ENCODE measurements at places on chromosomes 4 and X.

DNA sequence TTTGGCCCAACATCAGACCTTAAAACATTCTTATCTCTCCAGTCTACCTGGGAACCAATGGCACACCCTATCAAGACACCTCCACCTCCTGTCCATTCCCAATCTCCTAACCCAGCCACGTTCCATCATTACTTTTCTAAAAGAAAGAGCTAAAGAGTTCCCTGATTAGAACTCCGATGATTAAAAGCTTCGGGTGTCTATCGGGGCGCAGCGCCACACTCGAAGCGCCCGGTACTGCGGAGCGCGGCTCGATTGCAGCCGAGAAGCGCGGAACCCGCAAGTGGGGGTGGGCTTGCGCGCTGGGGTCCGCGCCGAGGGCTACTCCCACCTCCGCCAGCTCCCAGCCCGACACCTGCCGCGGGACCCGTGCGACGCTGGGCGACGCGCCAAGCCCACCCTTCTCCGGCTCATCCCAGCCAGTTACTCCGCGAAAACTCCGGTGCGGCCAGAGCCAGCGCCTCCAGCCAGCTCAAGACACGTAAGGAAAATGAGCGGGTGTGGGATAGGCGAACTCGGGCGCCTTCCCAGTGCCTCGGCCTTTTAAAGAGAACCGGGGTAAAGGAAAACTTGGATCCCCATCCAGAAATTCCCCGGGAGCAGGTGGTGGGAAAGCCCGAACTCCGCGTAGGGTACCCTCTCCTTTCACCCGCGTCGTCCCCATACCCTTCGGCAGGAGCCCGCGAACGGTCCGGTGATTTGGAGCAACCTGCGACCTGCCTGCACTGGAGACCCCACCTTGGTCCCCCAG is 593 bp downstream of the NPY1R start:
- DNase-seq, result peak; percentile 6

GRCh38 chr4:72567821-72568675 is 973 bp downstream of the ADAMTS3 start:
- DNase-seq, result peak; percentile 88

GRCh38 chr4:183873409-183874185 is 31.5 kb upstream of the STOX2 start:
- peak; percentile 9 for DNase-seq

- DNase-seq, result no peak
These were observed 463.8 kb upstream of the PABPC4L start for GRCh38 chr4:134665429-134665828.

- DNase-seq, result peak; percentile 24
These were observed 187.7 kb upstream of the NUDT10 start for GRCh38 chrX:51144828-51145442.

DNA sequence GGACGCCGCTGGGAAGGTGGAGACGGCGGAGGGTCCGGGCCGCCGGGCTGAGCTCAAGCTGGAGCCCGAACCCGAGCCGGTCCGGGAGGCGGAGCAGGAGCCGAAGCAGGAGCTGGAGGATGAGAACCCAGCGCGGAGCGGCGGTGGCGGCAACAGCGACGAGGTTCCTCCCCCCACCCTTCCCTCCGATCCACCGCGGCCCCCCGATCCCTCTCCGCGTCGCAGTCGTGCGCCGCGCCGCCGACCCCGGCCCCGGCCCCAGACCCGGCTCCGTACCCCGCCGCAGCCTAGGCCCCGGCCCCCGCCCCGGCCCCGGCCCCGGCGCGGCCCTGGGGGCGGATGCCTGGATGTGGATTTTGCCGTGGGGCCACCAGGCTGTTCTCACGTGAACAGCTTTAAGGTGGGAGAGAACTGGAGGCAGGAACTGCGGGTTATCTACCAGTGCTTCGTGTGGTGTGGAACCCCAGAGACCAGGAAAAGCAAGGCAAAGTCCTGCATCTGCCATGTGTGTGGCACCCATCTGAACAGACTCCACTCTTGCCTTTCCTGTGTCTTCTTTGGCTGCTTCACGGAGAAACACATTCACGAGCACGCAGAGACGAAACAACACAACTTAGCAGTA is 483 bp downstream of the USP27X start:
- DNase-seq, result no peak

GRCh38 chr4:20443015-20443805 is 191.5 kb downstream of the SLIT2 start:
- no peak for DNase-seq

GRCh38 chr4:6184169-6184568 is 16.2 kb downstream of the JAKMIP1 start:
- no peak for DNase-seq

DNA sequence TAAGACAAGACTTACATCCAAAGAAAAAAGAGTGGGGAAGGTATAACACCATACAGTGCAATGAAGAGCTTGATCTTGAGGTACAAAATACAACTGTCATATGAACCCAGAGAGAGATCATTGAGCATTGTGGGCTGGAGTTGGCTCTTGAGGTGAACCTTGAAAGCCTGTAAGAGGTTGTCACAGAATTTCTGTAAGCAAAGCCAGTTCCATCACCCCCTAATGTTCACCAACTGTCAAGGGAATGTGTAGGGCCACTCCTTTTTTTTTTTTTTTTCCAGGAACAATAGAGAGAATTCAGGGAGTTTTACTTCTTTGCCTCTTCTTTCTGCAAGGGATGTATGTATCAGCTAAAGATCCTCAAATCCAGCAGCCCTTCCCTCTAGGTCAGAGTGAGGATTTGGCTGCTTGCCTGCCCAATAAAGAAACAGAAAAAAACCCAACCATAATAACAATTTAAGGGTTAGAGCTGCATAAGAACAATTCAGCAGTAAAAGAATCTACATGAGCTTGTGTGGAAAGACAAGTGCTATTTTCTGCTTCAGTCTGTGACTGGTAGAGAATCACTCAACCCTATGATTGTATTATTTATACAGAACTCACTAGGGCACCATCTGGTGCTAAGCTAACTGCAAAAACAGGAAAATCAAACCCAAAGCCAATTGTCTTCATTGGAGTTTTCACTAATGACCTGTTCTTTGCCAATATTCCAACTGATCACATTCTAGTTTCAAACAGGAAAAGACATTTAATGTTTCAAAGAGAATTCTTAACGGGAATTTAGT is 217.5 kb upstream of the TEX13C start:
- no peak for DNase-seq

GRCh38 chr4:138413273-138413672 is 171.1 kb upstream of the SLC7A11 start:
- DNase-seq, result no peak

- DNase-seq, result no peak
These were observed 1.3 kb upstream of the HAND2 start for GRCh38 chr4:173531086-173531965.

- DNase-seq, result no peak
These were observed 30.1 kb upstream of the CYSLTR1 start for GRCh38 chrX:78357342-78358055.

DNA sequence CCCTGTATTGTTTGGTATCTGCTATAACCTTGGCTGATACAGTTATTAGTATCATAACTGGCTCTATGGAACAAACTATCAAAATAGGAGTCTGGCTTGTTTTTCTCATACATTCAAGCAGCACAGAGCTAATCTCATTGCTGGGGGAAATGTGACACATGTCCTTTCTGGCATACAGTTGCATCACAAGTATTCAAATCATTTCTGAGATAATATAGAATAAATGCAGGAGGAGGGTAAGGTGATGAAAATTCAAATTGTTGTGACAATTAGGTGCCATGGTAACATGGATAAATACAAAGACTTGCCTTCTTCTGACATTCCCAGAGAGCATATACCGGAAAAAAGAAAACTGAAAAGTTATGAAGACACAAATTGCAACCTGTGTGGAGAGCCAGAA is 2706.8 kb downstream of the ARAP2 start:
- DNase-seq, result no peak

DNA sequence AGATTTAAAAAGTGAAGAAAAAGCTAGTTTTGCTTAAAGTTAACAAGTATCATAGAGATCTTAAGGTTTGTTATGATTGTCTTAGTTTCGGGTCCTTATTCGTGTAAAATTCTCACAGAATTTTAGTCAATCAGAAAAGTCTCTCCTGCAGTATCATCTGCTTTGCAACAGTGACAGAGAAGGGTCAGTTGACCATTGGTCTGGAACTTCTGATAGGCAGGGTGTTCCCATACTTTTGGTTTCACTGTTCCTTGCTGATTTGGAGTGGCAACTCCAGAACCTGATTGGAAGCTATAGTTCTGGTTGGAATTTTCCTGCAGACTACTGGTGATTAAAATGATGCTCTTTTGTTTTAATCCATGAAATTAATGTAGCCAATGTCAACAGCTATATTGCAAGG is 1.8 kb downstream of the IL15 start:
- no peak for DNase-seq

GRCh38 chr4:6944301-6945051 is 34.9 kb downstream of the TBC1D14 start:
- DNase-seq, result peak; percentile 25

- DNase-seq, result no peak
These were observed 191.0 kb upstream of the POF1B start for GRCh38 chrX:85570496-85570895.

GRCh38 chrX:17485391-17485790 is 110.4 kb downstream of the NHS start:
- no peak for DNase-seq

DNA sequence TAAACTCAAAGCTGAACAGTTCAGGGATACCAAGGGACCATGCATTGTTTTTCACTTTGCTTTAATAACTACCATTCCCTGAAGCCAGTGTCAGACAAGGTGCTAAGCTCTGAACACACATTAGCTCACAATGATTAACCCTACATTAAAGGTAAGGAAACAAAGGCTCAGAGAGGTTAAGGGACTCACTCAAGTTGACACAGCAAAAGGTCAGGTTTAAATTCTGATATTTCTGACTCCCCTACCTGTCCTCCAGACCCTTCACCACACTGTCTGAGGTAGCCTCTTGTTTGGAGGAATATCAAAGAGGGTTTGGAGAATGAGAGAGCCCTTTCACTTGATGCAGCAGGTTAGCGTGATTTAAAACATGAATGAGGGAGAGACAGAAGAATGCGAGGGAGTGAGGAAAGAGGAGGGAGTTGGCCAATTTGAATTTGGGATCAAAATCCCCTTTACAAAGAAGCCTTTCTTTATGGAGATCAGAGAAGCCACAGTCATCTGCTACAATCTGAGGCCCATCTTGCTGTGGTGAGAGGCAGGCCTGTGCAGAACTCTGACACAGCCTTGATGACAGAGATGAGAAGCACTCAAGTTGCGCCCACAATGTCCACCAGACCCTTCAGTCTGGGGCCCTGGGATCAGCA is 103.5 kb downstream of the FHDC1 start:
- no peak for DNase-seq

- no peak for DNase-seq
These were observed 875.4 kb upstream of the PRKX start for GRCh38 chrX:4588893-4589292.

DNA sequence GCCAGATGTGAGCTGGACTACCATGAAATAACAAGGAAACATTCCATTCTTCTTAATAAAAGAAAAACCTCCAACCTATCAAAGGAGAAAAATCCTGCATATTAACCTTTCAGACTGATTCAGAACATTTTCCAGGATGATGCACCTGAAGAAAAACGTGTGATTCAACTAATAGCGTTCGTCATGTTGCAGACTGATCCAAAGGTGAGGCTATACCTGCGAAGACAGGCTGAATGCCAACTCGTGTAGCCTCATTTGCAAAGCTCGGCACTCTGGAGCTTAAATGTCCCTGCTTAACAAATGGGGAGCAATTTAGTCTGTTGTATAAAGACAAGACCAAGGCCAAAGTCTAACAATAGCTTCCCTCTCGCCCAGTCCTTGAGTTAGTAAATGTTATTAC is 172.0 kb upstream of the NOCT start:
- no peak for DNase-seq

GRCh38 chr4:138821331-138821730 is 194.2 kb upstream of the NOCT start:
- no peak for DNase-seq

DNA sequence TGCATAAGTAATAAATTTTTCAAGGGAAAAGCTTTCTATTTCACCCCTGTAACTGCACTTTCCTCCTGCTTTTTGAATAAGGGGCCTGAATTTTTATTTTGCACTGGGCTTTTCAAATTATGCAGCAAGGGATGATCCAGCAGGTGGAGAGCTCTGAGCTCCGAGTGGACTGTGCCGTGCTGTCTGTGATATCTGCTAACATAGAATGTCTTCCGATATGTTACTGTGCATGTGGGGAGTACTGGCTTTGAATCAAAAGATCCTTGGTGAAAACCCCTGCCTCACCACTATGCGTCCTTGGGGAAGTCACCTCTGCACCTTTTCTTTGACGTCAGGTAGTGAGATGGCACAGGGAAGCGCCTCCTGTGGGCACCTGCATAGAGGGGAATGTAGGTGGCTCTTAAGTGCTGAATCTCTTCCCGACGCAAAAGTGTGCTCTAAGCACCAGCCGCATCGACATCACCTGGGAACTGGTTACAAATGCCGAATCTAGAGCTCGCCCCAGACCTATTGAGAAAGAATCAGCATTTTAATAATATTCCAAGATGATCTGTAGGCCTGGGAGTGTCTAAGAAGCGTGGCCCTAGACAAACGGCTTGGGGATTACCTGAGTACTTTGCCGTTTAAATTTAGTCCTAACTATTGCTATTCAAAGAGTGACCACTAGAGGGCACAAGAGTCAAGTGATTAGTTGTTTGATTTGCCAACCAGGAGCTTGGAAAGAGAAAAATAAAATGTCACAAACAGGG is 19.2 kb upstream of the WFS1 start:
- DNase-seq, result peak; percentile 59

DNA sequence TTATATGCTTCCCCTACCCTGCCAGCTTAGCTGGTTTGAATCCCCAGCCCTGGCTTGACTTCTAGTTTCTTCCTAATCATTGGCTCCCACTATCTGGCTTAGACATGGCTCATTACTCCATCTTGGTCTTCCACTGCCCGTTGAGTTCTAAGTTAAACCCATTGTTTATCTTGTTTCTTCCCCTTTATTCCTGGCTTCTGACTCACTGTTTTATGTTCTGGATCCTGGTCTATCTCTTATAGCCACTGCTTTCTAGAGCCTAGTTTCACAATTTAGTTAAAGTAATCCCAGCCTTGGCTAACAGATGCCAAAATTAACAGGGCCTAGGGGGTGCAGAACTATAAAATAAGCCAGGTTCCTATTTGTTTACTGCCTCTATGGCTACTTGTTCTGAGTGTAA is 120.9 kb downstream of the ARHGEF9 start:
- DNase-seq, result no peak

GRCh38 chrX:72030431-72030830 is 101.3 kb downstream of the RTL5 start:
- DNase-seq, result no peak

DNA sequence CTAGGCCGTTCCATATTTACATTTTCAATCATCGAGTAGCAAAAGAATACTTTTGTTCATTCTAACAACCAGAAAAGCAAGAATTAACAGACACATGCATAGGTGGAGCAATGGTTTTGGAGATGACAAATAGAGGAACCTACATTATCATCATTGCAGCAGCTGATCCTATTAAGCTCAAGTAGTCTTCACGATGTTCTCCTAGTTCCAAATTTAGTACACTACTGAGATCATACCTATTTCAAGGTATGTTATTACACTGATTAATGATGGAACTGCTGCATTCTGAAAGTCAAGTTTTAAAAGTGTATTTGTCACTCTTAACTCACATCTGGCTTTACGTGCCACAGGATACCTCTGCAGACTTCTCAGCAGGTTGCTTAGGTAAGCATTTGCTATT is 87.4 kb downstream of the ADGRA3 start:
- DNase-seq, result no peak

GRCh38 chrX:126165401-126165720 is 728 bp downstream of the DCAF12L2 start:
- no peak for DNase-seq
